Caco-2 (cell line): ENCODE measurements at places on chromosomes 2 and 18. TPM values are rescaled to one million over a fixed set of nuclear protein-coding genes. Genes with fewer than 3 reads are reported as not detected.

- no peaks in the 10 kb centered on the region for H3K36me3 ChIP-seq
- no peak overlapping the region for H3K27ac ChIP-seq
- H3K27me3 ChIP-seq = no peaks in the 10 kb centered on the region
- H3K4me1 ChIP-seq = no peaks in the 10 kb centered on the region
These were observed 147.7 kb upstream of the HS6ST1 start for GRCh38 chr2:128466376-128466775.

The SPRED2 gene
- total RNA-seq = 49.9 and 55.3 TPM in 2 replicates

The POMC gene
- total RNA-seq = 10.5 and 14.9 TPM in 2 replicates

- H3K27me3 ChIP-seq = no peaks in the 10 kb centered on the region
- H3K27ac ChIP-seq = no peak overlapping the region
- no peak overlapping the region for H3K4me3 ChIP-seq
- no peaks in the 10 kb centered on the region for H3K4me1 ChIP-seq
- H3K36me3 ChIP-seq = no peaks in the 10 kb centered on the region
These were observed 133.3 kb downstream of the ZNF236 start for GRCh38 chr18:76955524-76956170.

- H3K4me1 ChIP-seq = peaks cover 7% of the 10 kb centered on the region
- H3K27ac ChIP-seq = no peak overlapping the region
- no peaks in the 10 kb centered on the region for H3K36me3 ChIP-seq
These were observed 1.5 kb upstream of the IL1RL2 start for GRCh38 chr2:102185347-102185746.

GRCh38 chr2:102004581-102004980 is 12.8 kb downstream of the IL1R2 start:
- H3K4me3 ChIP-seq = no peak overlapping the region
- H3K36me3 ChIP-seq = no peaks in the 10 kb centered on the region
- DNase-seq = no peak
- H3K27ac ChIP-seq = no peak overlapping the region
- H3K27me3 ChIP-seq = no peaks in the 10 kb centered on the region

DNA sequence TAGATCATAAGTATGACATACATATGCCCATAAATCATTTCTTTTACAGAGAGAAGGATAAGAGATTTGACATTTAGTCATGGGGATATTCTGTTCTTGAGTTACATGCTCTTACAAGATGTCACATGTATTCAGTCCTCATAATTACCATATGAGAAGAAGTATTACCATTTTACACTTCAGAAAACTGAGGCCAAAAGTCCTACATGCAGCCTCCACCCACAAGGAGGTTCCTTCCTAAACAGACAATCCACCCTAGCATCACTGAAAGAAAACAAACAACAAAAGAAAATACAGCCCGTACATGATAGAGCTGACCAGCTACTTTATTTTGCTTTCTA is 335.1 kb downstream of the SETBP1 start:
- DNase-seq = no peak
- no peaks in the 10 kb centered on the region for H3K27me3 ChIP-seq
- H3K27ac ChIP-seq = no peak overlapping the region

The TAF1B gene
- total RNA-seq = 24.8 and 25.3 TPM in 2 replicates
